ENCODE measurements at places on chromosomes 16 and 17.

- DNase-seq, result no peak
Observed at GRCh38 chr17:66730461-66730923, 104.4 kb upstream of the CACNG5 start.

DNA sequence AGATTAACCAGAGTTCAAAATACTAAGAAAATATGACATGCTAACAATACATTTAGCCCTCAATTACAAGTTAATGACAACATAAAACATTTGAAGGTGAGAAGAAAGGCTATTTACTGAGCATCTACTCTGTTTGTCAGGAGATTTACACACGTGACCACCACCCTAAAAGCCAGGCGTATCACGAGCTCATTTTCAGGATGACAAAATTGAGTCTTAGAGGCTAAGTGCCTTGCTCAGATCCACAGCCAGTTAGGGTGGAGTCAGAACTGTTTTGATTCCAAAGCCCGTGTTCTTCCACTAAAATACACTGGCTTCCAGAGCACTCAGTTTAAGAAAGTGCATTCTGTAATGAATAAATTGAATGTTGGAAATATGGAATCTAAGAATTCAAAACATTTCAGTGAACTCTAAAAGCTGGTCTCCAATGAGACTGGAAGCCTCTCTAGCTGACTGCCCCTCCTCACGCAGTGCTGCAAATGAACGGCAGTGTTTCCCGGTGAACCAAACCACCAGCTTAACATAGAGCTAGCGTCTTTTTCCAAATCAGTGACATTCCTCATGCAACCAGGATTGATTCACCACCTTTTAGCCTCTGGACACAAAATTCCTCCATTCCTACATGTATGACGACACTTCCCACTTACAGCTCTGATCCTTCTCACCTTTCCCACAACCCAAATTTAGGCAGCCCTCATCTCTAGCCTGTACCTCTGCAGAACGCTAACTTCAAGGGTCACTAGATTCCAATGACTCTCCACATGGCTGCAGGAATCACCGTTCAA is 5.9 kb downstream of the ZDHHC7 start:
- DNase-seq, result no peak

GRCh38 chr17:17019891-17020456 is 22.3 kb upstream of the MPRIP start:
- no peak for DNase-seq

GRCh38 chr16:1102921-1103635 is 7.0 kb upstream of the C1QTNF8 start:
- DNase-seq, result peak; percentile 64

GRCh38 chr17:55264645-55265298 is at the start of gene HLF:
HLF (plus strand) TSS chr17:55264960; CDS start chr17:55265485, 525 bp downstream.
- peak; percentile 24 for DNase-seq
